ENCODE measurements at places on chromosomes 4 and X.

- no peak for DNase-seq
These were observed 36.7 kb upstream of the TLR3 start for GRCh38 chr4:186032259-186032658.

DNA sequence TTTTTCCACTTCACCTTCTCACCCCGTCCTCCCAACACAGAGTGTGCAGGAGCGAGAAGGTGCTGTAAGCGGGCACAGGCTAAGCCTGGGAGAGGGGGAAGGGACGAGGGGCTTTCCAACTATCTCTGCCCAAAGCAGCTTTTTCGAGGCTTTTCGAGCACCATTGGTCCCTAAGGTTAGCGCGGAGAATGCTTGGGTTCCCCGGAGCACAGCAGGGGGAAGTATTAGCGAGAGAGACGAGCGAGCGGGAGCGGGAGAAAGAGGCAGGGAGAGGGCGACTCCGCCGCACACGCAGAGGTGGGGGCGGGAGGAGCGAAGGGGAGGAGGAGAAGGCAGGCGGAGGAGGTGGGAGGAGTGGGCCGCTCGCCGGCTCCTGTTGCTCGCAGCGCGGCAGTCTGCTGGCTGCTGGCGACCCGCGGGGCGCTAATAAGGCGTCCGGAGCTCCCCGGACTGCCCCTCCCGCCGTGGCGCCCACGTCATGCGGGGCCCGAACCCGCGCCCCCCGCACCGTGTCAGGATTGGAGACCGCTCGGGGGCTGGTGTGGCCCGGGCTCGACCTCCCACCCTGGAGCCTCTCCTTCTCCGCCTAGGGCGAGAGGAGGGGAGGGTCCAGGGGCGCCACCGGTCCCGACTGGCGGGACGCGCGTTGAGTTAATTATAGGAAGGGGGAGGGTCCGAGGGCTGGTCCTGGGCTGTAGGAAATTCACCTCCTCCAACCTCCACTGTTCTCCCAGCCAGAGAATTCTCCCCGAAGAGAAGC is at the start of gene ADAMTS3:
ADAMTS3 (minus strand) TSS at position 263 of the 760 bp plus-strand sequence. CDS start 459 bp downstream, outside the sequence.
- peak; percentile 54 for DNase-seq

DNA sequence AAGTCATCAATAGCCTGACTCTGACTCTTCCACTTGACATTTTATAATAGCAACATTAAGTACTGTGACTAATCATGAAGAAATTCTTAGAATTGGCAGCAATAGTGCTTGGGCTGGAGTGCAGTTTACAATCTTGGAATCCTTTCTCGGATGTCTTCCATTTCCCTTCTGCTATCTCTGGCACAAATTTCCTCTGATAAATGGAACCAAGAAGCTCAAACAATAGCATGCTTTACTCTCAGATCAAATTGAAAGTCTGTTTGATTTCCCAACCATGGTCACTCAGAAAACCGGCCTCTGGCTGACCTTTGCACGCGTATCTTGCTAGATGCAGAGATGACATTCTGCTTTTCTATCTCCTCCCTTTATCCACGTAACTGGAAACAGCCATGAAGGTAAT is 99.0 kb upstream of the SPANXC start:
- DNase-seq, result no peak

DNA sequence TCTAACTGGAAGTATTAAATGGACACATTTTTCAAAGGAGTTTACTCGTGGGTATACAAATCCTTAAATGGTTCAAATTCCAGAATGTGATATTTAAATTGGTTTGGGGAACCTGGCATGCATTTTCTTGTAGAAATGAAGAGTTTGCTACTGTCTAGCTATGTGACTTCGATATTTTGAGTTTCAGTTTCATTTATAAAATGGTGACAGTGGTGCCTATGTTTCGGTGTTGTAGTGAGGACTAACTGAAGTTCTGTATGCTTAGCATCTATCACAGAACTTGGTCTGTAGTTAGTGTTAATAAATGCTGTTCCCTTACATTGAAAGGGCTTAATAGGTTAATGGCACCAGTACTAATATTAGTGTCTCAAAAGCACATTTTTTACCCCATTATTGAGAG is 29.4 kb downstream of the TRPC5 start:
- DNase-seq, result no peak

GRCh38 chr4:84167093-84167492 is 332.0 kb downstream of the NKX6-1 start:
- DNase-seq, result peak; percentile 4

GRCh38 chr4:37317104-37317643 is 72.6 kb downstream of the NWD2 start:
- DNase-seq, result no peak

DNA sequence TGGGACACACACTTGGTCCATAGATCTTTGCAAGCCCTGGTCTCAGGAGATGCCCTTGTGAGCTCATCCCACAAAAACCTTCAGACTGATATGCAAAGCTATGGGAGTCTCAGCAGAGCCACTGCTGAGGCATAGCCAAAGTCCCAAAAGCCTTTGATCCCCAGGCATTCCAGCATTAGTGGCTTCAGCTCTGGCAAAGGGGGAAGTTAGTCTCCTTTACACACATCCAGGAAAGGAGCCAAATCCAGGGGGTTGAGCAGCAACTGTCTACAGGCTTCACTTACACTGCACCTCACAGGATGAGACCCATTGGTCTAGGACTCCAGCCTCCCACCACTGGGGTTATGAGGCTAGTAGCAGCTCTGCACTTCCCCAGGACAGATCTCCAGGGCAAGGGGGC is 14.0 kb downstream of the PF4 start:
- DNase-seq, result no peak

GRCh38 chr4:52164116-52164515 is 113.0 kb downstream of the SPATA18 start:
- no peak for DNase-seq

- no peak for DNase-seq
These were observed 87.4 kb upstream of the TENM3 start for GRCh38 chr4:182155806-182156205.

DNA sequence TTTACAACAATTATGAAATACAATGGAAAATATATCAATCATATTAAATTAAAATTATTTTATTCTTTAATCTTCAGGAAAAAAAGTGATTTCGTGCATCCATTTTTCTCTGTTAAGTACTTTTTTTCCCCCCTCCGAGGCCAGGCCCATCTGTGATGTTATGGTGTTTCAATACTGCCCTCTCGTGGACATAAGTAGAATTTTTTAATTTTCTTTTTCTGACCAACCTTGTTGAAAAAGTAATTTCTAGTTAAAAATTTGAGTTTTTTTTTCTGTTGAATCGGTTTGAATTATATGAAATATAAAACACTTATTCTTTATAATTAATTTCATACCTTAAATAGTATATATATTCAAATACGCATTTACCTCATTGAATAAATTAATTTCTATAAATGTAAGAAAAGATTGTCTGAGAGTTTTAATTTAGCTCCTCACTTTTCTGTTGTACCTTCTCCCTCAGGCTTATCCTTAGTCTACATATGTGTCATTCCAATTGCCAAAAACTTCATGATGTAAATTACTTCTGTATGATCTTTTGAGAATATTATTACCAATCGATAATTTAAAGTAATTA is 175.8 kb upstream of the TECRL start:
- peak; percentile 3 for DNase-seq

Measured in NCI-H1436 (cell line).